ENCODE measurements at places on chromosomes 1 and 21. TPM values are rescaled to one million over a fixed set of nuclear protein-coding genes. Genes with fewer than 3 reads are reported as not detected.

STUM gene
- total RNA-seq = not detected

OR2C3 gene
- not detected for total RNA-seq

DNA sequence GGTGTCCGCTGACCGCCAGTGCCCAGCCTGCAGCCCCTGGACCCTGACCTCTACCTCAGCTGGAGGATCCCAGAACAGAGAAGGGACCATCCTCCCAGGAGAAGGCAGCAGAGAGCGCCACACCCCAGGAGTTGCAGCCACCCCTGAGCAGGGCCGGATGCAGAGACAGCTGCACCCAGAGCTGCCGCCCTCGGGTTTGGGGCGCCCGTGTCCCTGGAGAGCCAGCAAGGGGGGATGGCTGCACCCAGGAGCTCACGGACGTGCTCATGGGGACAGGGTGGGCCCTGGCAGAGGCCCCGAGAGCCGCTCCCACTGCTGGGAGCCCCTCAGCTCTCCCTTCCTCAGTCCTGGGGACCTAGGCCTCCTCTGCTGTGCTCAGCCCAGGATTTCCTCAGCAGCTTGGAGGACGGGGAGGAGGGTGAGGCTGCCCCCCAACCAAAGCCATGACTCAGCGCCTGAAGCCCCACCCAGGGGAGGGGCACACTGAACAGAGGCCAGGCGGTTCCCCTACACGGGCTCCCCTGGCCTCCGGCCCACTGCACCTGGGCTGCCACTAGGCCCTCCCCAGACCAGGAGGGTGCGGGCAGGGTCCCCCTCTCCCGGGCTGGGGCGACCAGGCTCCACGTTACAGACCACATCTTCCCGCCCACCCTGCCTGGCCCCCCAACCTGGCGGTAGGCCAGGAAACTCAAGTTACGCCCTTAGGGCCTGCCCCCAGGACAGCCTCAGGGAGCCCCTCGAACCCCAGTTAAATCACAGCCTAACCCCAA, 2.2 kb downstream of the ACAP3 start:
- no peak for DNase-seq

GRCh38 chr1:198258491-198258890, 101.7 kb downstream of the NEK7 start:
- DNase-seq = no peak

All from chondrocyte (in vitro differentiated cells).